ENCODE measurements at places on chromosomes 12 and 14. TPM values are rescaled to one million over a fixed set of nuclear protein-coding genes. Genes with fewer than 3 reads are reported as not detected.

The CLEC2B gene
- 85.1 TPM for total RNA-seq

The SPX gene
- total RNA-seq: 0.36 TPM

The TMPO gene
- 174 TPM for total RNA-seq

The GPR65 gene
- 11.4 TPM for total RNA-seq

The KRT75 gene
- total RNA-seq: not detected

The CCDC177 gene
- not detected for total RNA-seq

The PCED1B gene
- 79.4 TPM for total RNA-seq

DNA sequence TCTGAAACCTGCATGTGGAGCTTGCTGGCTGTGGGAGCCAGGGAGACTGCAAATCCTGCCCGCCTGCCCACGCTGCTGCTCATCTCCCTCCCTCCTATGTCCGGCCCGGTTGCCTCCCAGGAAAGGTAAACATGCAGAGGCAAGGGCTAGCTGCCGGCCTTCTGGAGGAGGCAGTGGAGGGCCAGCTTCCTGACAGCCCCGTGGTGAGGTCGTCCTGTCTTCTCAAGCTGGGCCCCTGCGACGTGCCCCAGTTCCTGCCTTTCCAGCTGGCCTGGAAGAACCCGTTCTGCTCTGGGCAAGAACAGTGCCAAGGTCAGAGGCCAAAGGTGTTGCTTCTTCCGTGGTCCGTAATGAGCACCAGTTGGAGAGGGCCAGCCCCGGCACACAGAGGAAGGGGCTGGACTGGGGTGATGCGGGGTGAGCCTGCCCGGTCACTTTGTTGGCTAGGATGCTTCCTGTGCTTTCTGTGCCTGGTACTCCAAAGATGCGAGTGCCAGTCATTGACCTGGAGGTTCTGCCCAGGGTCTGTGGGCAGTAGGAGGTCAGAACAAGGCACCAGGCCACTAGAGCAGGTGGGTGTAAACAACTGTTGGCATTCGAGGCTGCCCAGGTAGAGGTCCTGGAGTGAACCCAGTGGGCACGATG, 25.3 kb downstream of the TPCN1 start:
- DNase-seq: no peak

- no peak for DNase-seq
Observed at GRCh38 chr14:78248501-78249090, 78.4 kb downstream of the NRXN3 start.

DNA sequence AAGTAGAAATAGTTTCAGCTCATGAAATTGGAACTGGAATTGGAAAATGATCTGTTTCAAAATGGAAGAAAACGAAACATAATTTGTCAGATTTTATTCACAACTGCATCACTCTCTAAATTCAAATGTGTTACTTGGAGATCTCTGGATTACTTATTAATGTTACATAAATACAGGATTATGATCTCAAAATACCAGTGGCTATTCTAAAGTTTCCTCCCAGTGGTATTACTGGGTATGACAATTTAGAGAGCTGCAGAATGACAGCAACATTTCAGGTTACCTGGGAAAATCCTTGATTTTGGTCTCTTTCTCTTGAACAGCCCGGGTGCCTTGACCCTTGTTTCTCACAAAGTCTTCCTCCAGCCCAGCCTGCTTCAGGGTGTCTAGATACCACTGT, 14.2 kb downstream of the FAM161B start:
- DNase-seq: no peak

DNA sequence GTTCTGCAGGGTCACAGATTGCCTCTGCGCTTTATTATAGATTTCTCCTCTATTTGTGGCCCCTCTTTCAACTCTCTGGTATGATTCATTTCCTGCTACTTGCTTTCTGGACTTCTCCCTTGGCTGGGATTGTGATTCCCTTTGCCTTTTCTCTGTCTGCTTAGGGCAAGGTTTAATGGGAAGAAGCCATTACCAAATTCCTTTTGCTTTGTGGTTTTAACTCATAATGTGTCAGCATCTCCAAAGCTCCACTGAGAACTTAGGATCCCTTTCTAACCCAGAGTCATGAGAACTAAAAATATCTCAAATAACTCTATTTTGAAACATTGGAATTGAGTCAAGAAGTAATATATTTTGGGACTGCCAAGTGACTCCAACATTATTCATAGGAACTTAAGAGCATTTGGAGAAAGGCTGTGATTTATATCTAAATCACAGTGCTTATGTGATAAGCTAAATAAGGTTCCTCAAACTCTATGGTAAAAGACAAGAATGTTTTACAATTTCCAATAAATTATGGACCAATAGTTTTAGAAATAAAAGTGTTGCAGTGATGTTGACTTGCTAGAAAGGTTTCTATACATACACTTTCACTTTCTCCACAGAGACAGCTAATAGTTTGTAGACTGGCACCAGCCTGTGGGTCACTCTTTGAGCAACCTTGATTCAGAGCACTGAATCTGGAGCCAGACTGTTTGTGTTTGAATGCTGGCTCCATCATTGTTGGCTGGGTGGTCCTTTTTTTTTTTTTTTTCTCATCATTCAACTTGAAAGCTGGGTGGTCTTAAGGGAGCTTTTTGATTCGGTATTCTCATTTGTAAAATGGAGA, 93.9 kb downstream of the DACT1 start:
- no peak for DNase-seq

- no peak for DNase-seq
Observed at GRCh38 chr14:100979079-100979478, 75.6 kb upstream of the RTL1 start.

- no peak for DNase-seq
Observed at GRCh38 chr12:77153706-77154105, 88.3 kb upstream of the E2F7 start.

GRCh38 chr12:87413784-87414183, 615.4 kb downstream of the C12orf50 start:
- no peak for DNase-seq

- DNase-seq: no peak
Observed at GRCh38 chr14:96574633-96575632, 72.8 kb downstream of the PAPOLA start.

DNA sequence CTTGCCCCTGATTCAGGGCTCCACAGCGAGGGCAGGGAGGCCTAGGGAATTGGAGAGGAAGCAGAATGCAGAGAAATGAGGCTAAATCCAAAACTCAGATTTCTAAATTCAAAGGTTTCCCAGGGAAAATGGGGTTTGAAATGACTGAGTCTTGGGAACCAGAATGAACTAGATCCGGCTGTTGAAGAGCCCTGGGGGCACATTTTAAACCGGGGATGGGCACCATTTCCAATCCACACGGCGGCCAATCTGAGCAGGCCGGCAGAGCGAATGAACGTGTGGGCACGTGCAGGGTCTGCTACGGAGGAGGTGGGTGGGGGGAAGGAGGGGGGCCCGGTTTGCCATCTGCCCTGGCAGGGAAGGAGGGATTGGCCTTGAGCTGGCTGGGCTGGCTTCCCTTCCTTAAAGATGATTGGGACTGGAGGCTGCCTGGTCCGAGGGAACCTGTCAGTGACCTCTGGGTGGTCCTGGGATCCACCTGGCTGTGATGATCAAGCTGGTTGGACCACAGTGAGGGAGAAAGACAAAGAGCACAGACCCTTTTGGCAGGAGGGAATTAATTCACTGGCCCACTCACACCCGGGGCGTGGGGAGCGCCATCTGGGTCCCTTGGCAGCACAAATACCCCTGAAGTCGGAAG, 161.0 kb downstream of the RBM19 start:
- no peak for DNase-seq

- DNase-seq: no peak
Observed at GRCh38 chr12:86290615-86291014, 34.4 kb upstream of the MGAT4C start.

DNA sequence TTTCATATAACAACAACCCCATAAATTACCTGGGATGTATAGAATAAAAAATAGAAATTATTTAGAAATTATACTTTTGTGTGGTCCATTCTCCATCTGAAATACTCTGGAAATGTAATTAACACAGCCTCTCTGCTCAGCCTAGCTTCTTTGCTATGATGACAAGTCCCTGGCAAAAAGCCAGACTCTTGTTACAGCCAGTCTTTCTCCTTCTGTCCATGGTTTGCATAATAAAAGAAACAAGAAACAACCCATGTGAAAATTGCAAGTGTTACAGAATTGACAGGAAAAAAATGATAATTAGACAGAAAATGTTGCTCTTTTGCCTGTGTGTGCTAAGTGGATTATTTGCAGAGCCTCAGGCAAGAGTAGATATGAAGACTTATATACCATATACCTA, 61.3 kb downstream of the C12orf50 start:
- no peak for DNase-seq

DNA sequence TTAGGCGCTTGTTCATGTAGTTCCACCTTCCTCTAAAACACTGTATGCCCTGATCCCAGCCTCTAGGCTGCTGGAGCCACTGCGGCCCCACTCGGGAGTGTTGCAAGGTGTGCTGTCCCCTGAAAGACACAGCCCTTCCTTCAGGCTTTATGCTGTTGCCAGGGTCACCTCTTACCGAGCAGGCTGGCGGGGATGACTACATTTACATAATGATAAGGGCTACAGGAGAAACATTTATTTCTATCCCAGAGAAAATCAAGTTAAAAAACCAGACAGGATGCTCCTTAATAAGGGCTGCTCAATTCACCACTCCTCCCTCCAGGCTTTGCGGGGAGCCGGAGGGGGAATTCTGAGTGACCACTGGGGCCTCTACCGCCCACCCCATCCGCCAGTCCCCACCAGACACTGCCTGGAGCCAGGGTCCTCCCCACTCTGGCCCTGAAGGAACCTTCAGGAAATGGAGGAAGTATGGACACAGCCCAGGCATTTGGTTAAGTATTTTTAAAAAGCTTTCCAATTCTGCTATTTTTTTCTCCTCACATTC, 200.6 kb downstream of the TTC7B start:
- no peak for DNase-seq

DNA sequence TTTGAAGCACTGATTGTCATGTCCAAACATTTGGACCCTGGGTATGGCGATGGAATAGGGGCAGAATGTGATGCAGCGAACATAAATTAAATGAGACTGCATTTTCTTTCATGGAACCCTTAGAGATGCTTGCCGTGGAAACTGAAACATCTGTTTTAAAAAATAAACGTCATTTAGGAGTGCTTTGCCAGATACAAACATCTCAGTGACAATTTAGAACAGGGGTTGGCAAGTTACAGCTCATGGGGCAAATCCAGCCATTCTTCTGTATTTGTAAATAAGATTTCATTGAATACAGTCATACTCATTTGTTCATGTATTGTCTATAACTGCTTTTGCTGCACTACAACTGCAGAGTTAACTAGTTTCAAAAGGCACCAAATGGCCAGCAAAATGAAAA, 51.2 kb downstream of the SLC35F4 start:
- DNase-seq: no peak

DNA sequence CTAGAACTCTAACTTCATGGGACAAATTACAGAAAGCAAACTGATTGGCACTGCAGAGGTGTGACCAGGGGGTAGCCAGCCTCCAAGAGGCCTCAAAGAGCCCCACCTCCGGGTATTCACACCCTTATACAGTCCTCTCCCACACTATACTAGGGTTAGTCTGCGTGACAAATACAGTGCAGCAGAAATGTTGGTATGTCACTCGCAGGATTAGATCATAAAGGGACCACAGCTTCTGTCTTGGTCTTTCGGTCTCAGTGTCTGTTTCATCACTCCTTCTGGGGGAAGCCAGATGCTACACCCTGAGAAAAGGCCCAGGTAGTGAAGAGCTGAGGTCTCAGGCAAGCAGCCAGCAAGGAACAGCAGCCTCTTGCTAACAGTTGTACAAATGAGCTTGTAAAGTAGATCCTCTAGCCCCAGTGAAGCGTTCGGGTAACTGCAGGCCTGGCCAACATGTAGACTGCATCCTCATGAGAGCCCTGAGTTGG, 68.9 kb upstream of the SAV1 start:
- DNase-seq: no peak

Measured in naive thymus-derived CD8-positive, alpha-beta T cell (primary cell).